ENCODE measurements at places on chromosomes 4 and X.

DNA sequence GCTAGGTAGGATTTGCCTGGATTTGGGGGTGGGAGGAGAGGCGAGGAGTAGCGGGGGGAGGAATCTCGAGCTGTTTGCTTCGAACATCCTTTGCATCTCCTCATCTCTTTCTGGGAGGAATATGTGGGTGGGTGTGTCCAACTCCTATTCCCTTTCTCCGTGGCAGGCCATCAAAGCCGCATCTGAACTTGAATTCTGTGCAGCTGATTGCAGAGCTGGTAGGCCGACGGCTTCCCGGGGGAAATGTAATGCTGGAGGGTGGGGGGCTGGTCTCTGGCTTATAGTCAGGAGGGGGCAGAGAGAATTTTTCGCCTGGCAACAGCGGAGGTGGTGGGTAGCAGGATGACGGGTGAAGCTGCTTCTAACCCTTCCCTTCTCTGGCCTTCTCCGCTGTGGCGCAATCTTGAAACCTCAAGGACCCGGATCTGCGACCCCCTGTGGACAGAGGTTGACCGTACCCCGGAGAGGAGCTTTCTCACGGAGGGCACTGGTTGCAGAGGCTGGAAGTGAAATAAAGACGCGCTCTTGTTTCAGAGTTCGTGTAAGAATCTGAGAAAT, 628 bp downstream of the ZCCHC12 start:
- DNase-seq: peak; percentile 45

GRCh38 chr4:57040510-57040909, 61.8 kb downstream of the POLR2B start:
- DNase-seq: no peak

DNA sequence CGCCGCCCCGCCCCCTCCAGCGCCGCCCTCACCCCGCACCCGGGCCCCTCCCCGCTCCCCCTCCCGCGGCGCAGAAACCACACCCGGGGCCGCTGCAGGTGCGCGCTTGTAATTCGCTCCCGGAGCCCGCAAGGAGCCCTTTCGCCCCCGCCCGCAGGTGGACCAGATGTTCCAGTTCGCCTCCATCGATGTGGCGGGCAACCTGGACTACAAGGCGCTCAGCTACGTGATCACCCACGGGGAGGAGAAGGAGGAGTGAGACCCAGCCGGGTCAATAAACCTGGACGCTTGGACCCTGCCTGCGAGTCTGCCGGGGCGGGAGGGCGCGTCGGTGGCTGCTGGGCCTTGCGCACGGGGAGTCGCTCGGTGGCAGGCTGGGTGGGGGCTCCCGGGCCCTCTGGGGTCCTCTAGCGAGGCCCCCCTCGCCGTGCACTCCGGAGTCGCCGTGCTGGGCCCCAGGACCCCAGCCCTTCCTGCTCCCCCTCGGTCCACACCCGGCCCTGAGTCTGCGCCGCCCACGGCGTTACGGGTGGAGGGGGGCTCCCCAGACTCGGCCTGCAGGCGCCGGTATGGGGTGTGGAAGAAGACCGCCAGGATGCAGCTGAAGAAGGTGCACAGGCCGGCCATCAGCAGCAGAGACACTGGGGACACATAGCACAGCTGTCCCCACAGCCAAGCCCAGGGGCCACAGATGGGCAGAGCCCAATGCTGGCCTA, 7.1 kb downstream of the SLC49A3 start:
- no peak for DNase-seq

GRCh38 chrX:4670606-4671005, 957.2 kb upstream of the PRKX start:
- DNase-seq: no peak

- no peak for DNase-seq
Measured at GRCh38 chr4:54085284-54085683, 14.7 kb upstream of the GSX2 start.

GRCh38 chr4:113834298-113834697, 72.8 kb upstream of the CAMK2D start:
- DNase-seq: no peak

DNA sequence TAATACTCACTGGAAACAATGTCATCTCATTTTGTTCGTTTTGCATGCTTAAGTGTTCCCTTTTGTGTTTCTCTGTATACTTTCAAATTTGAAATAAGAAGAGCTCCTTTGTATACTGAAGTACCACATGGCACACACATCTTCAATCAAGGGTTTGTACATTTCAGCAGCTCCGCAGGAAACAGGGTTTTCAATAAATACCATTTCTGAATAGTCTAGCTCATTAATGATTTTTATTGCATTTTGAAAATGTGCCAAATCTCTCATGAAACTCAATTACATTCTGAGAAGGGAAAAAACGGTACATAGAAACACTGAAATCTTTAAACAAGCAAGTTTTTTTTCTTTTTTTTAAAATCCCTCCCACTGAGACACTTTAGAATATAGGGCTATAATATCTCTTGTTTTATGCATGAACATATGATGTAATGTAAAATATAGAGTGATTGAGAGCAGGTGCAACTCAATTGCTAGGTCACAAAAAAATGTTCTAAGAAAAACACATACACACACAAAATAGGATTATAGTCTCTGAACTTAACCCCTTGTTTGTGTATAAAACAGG, 914.2 kb upstream of the PCDH7 start:
- DNase-seq: no peak

DNA sequence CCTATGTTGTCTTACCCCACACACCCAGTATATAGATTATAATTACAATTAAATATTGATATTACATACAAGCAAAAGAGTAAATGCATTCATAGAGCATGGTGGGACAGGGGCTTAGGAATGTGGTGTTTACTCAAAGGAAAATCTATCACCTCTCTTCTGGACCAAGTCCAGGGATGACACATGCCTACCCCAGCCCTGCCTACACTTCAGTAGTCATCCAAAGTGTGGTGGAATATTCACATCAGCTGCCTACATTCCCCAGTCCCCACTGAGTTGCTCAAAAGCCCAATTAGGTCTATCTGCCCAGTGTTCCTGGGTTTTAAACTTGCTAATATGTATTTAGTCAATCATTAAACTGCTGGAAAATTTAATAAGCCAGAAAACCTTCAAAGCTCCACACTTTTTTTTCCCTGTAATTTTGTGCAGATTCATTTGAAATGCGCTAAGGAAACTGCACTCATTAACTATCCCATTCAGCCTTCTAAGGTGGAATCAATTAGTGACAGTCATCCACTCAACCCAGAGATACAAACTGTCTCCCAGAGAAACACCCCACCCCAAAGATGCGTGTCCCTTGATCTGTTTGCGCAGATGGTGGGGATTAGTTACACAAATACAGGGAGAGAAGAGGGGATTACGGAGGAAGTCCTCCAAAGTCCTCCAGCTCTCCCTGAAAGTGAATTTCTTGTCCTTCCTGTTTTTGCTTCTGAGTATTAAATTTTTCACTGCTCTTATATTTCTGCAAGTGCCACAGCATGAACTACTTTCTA, 91.7 kb upstream of the KDR start:
- DNase-seq: no peak

DNA sequence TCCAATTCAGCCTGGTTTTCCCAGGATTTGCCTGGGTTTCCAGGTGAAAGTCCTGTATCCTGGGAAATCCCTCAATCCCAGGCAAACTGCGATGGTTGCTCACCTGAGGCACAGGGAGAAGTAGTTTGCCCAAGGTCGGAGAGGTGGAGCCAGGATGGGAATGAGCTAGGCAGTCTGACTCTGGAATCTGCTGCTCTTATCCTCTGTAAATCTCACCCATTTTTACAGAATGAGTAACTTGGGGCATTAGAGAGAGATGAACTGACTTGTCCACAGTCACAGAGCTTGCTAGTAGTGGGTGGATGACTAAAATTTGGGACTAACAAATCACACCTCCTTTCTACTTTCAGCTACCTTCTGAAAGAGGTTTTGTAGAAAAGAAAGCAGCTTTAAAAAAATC, 9.8 kb upstream of the ARX start:
- DNase-seq: no peak

- DNase-seq: no peak
Measured at GRCh38 chrX:120446498-120446897, 22.6 kb downstream of the LAMP2 start.

- DNase-seq: no peak
Measured at GRCh38 chr4:11635342-11635741, 206.6 kb upstream of the HS3ST1 start.

- DNase-seq: no peak
Measured at GRCh38 chr4:1538941-1539772, 132.9 kb upstream of the NKX1-1 start.

DNA sequence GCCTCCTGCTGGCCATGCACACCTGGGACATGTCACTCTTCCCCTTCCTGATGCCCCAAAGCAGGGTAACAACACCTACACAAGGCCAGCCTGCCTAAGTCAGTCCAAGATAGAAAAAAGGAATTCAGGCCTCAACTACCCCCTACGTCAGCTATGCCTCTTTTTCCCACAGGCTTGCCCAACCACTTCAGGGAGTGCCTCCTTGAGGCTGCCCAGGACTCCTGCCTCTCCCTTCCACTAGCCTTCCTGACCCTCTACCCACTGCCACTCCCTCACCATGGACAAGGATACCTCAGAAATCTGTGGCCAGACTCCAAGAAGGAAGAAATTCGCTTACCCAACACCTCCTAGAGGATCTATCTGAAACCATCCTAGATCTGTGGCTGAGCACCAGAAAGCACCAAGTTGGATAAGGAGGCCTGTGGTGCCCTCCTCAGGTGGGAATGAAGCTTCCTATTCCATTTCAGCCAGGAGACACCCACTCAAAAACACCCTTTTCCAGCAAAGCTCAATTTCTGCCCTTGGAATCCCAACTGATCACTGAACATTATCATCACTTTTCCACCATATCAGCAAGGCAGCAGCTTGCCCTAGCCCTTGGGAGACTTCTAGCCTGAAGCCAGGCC, 1.8 kb downstream of the KDM5C start:
- peak; percentile 21 for DNase-seq

DNA sequence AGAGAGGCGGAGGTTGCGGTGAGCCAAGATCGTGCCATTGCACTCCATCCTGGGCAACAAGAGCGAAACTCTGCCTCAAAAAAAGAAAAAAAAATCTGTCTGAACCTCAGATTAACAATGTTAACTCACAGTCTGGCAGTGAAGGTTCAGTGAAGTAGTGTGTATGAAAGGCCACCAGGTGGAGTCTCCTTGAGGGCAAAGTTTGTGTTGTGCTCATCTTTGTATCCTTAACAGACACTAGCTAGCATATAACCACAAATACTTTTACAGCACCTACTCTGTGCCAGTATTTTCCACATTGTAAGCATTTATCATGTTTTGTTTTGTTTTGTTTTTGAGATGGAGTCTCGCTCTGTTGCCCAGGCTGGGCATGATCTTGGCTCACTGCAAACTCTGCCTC, 46.0 kb upstream of the MGST2 start:
- DNase-seq: peak; percentile 44

GRCh38 chrX:56268888-56269287, 36.7 kb downstream of the KLF8 start:
- DNase-seq: no peak

DNA sequence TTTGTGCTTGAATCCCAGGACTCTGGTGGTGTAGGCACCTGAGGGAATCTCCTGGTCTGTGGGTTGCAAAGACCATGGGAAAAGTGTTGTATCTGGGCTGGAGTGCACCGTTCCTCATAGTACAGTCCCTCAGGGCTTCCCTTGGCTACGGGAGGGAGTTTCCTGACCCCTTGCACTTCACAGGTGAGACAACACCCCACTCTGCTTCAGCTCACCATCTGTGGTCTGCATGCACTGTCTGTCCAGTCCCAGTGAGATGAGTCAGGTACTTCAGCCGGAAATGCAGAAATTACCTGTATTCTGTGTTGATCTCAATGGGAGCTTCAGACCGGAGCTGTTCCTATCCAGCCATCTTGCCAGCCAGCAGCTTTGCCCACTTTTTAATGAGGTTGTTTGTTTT, 353.0 kb upstream of the IRS4 start:
- DNase-seq: no peak

DNA sequence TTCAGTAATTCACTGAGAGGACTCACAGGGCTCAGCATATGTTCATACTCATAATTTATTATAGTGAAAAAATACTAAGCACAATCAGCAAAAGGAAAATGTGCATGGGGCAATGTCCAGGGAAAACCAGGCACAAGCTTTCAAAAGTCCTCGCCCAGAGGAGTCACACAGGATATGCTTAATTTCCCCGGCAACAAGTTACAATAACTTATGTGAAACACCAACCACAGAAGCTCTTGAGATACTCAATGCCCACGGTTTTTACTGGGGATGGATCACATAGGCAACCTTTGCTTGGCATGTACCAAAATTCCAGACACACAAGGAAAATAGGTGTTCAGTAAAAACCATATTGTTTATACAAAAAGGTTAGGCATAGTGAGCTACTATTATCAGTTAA, 38.5 kb upstream of the STPG2 start:
- no peak for DNase-seq

DNA sequence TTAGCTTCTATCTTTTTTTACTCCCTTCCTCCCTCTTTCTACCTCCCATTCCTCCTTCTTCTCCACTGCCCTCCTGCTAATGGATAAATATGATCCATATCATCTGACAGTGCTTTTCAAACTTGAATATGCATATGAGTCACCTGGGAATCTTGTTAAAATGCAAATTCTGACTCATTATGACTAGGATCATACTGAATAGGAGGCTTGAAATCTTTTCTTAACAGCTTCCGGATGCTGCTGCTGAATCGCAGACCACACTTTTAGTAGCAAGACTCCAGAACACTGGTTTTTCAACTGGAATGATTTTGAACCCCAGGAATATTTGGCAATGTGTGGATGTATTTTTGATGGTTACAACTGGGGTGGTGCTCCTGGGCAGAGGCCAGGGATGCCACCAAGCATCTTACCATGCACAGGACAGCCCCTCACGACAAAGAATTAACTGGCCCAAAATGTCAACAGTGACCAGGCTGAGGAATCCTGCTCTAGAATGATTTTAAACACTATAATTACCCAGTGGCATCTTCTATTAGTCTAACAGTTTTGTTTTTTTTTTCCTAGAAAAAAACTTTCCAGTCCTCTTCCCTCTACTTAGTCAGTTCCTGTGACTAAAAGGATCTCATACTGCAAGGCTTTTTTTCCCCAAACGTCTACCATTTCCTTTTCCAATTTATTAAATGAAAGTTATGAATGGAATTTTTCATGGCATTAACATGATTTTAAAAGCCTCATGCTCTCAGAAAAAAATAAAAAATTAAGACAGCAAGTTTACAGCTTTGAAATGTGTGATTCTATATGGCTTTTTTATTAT, 10.6 kb upstream of the PYURF start:
- DNase-seq: no peak

GRCh38 chr4:68366600-68366999, 16.7 kb upstream of the YTHDC1 start:
- DNase-seq: no peak

DNA sequence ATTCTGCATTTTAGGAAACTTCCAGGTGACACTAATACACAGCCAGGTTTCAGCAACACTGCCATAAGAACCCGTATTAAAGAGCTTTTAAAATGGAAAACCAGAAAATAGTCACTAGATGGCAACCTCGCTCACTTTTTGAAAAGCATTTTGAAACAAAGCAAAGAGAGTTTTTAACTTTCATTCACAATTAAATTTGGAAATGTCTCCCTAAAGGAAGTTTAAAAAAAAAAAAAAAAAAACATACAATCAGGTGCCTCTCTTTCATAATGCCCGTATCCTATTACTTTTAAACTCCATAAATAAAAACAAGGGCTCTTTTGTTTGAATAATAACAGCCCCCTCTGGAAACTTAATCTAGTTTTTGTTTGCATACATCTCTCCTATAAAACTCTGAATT, 20.3 kb downstream of the MEPE start:
- peak; percentile 66 for DNase-seq
